ENCODE measurements at places on chromosomes 1 and 21. TPM values are rescaled to one million over a fixed set of nuclear protein-coding genes. Genes with fewer than 3 reads are reported as not detected.

The HSPA6 gene
- not detected for total RNA-seq

The GJA9 gene
- total RNA-seq: not detected

The CNKSR1 gene
- not detected for total RNA-seq

The PADI1 gene
- total RNA-seq: 1.9 TPM

The RAB7B gene
- total RNA-seq: 6.2 TPM

The NUDT4B gene
- 20.7 TPM for total RNA-seq

The WNT2B gene
- total RNA-seq: 6.3 TPM

The RCAN1 gene
- total RNA-seq: 21.6 TPM

The VASH2 gene
- total RNA-seq: under 0.01 TPM

The CTSS gene
- total RNA-seq: 1.2 TPM

The FCRL1 gene
- total RNA-seq: not detected

The SLC30A2 gene
- total RNA-seq: not detected

The FHAD1 gene
- total RNA-seq: 1.6 TPM

The GUCA2B gene
- total RNA-seq: not detected

The C1orf159 gene
- 14.4 TPM for total RNA-seq
